Activated effector memory CD4-positive, alpha-beta T cell treated with anti-CD3 and anti-CD28 coated beads, Interleukin-2, amount 50 U/mL, for 16 hours (primary cell): ENCODE measurements at places on chromosomes 16 and 17.

- no peak for DNase-seq
Measured at GRCh38 chr17:1154704-1155103, 25.1 kb downstream of the ABR start.

- DNase-seq, result peak; percentile 72
Measured at GRCh38 chr17:82231562-82232321, 2.9 kb downstream of the SLC16A3 start.

GRCh38 chr17:2688351-2689342 is 22.9 kb downstream of the CLUH start:
- DNase-seq, result no peak

DNA sequence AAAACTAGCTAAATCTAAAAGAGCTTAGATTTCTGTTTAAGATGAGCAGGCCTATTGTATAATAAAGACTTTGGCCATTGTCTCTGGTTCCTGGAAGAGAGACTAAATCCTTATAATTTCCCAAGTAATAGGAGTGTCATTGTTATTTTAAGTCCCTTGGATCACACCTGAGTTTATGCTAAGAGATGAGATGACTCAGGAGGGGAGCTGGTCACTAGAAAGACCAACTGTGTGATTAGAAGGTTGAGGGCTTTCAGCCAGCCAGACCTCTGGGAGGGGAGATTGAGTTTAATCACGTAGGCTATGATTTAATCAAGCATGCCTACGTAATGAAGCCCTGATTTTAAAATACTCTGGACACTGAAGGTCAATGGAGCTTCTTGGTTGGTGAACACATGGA is 156.9 kb upstream of the C17orf78 start:
- no peak for DNase-seq

GRCh38 chr16:60648290-60648689 is 1387.9 kb downstream of the CDH8 start:
- DNase-seq, result no peak

DNA sequence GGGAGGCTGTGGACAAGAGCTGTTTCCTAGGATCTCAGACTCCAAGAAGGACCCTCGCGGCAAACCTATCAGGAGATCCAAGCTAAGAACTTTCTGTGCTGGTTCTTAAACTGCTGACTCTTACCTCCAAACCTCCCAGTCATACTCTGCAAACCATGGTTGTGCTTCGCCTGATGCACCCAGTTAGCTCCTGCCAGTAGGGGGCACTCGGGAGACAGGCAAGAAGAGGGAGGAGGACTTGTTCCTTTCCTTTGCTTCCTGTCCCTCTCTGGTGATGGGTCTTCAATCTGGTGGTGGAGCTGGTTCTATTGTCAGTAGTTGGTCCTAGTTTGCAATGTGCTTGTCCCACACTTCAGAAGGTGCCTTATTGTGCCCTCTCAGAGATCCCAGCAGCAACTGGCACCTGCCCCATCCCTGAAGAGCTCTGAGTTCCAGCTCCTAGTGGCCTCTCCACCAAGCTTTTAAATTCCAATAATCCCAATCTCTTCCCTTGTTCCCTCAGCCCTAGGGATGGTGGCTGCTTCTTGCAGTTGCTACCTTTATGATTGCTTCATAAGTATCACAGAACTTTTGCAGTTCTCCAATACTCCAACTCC is 113.5 kb upstream of the RPL38 start:
- DNase-seq, result peak; percentile 71

GRCh38 chr17:72394531-72394930 is 273.7 kb downstream of the SOX9 start:
- DNase-seq, result no peak

DNA sequence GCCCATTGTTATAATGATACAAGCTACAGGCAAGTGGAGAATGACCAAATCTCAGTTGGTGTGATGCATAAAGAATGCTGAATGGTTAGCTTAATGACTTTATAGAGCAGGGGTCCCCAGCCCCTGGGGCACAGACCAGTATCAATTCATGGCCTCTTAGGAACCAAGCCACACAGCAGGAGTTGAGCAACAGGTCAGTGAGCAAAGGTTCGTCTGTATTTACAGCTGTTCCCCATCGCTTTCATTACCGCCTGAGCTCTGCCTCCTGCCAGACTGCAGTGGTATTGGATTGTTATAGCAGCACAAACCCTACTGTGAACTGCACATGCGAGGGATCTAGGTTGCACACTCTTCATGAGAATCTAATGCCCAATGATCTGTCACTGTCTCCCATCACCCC is 114.0 kb upstream of the ZFHX3 start:
- DNase-seq, result no peak

- no peak for DNase-seq
Measured at GRCh38 chr17:77428749-77429368, 288.1 kb downstream of the SEC14L1 start.

DNA sequence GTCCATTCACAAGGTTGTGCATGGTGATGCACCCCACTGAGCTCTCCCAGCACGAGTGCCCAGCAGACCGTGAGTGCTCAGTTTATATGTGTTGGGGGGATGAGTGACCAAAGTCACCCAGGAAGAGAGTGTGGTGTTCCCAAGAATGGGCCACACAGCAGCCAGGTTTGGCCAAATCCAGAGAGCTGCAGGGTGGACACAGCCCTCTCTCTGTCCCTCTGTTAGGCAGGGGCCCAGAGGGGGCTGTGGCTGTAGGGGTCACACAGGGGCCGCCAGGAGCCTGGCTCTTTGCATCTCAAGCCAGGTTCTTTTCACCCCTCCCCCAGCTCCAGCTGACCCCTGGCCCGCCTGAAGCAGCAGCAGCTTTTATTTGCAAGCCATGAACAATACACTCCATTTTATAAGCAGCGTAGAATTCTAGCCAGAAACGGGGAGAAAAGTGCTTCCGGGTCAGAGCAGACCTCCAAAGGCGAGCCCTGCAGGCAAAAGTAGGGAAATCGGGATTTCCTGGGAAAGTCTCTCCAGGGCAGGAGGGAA is 13.3 kb downstream of the COTL1 start:
- no peak for DNase-seq

GRCh38 chr17:27888945-27889344 is 4.2 kb downstream of the LYRM9 start:
- DNase-seq, result no peak

- no peak for DNase-seq
Measured at GRCh38 chr16:3086596-3087242, 12.4 kb downstream of the ZSCAN10 start.

DNA sequence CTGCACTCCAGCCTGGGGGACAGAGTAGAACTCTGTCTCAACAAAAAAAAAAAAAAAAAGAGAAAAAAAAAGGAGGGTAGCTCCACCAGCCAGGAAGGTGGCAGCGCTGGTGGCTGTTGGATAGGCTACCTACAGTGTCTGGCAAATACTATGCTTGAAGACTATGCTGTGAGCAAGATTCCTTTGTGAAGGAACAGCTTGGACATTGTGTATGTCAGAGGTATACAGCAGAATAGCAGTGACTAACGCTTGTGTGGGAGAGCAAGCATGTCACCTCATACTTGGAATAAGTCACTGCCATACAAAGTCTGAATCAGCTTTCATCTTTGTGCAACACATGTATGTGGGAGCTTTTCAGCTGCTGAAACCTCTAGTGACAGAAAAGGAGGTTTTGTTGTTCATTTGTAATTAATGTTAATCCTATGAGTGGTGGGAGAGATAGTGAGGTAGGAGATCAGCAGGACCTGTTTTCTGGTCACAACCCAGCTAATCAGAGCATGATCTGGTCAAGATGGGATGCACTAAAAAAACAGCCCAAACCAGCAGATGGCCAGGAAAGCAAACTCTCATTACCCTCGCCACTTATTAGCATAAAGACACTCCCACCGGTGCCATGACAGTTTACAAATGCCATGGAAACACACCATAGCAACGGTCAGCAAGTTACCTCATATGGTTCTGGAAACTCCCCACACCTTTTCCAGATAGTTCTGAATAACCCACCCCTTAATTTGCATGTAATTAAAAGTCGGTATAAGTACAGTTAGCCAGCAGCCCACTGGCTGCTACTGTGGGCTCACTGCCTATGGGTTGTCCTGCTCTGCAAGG is 6.8 kb upstream of the ITGAD start:
- no peak for DNase-seq

DNA sequence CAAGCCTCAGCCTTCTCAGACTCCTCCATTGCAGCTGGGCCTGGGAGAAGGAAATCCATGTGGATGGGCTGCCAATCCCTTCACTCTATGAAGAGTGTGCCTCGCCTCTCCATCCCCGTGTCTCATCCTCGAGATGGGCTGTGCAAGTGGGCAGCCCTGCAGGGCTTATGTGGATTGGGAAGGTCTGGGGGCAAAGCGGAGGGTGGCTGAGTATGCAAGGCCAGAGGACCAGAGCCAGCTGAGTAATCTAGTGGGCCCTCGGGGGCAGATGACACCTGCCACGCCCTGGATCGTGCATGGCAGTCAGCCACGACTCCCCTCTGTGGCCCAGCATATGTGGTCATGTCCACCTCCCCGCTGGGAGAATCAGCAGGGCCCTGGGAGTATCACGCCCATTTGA is 78.9 kb downstream of the IRX5 start:
- DNase-seq, result no peak

- no peak for DNase-seq
Measured at GRCh38 chr16:21593530-21594289, 5.7 kb upstream of the METTL9 start.

- no peak for DNase-seq
Measured at GRCh38 chr16:89855986-89856385, 17.4 kb upstream of the TCF25 start.

DNA sequence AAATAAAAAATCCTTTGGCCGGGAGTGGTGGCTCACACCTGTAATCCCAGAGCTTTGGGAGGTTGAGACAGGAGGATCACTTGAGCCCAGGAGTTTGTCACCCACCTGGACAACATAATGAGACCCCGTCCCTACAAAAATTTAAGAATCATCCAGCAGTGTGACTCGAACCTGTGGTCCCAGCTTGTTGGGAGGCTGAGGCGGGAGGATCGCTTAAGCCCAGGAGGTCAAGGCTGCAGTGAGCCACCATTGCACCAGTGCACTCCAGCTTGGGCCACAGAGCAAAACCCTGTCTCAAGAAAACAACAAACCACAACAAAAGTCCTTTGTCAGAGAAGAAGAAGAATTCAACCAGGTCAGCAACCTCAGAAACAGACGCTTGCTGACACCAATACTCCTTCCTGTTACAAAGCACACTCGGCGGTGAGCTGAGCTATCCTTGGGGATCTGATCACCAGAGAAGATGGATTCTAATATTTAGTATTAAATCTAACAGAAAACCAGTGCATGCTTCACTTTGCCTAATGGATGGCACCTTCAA is 12.9 kb upstream of the PVALEF start:
- DNase-seq, result no peak

DNA sequence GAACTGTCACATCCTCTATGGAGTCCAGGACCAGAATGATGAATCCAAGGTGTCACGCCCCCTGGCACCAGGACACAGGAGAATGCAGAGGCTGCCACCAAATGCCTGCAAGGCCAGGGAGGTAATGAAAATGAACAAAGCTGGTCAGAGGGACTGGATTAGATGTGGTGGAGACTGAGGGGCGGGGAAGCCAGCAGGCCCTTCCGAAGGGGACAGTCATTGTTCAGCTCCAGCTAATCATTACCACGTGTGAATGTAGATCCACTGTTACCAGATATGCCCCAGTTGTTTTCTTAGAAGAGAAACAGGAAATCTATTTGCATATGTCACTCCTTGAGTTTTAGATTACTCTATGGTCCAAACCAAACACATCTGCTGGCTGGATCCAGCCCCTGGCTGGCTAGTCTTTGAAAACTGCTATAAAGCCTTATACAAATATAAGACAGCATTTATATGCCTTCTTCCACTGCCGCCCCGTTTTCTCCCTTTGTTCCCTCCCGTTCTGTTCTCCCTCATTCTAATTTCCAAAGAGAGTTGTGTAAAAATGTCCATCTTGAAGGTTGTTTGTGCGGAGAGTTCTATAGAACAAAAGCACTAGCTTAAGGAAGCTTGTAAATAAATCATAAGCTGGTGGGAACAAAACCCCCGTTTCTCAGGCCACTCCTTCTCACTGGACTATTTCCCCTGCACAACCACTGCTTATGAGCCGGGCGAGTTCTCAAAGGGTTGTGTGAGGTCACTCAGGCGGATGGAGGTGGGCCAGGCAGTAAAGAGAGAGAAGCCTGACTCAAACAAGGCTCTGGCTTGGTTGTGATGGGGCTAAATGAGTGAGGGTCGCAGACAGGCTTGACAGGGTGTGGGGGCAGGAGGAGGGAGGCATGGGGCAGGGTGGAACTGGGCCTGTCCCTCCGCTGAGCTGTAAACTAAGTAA is 14.2 kb downstream of the CRYM start:
- DNase-seq, result no peak

- DNase-seq, result no peak
Measured at GRCh38 chr16:57372372-57373116, at the start of gene CX3CL1. Gene CX3CL1, plus strand, starts transcription at chr16:57372490. Its CDS starts 79 bp downstream, at chr16:57372569.

- DNase-seq, result no peak
Measured at GRCh38 chr16:79839466-79840341, 239.2 kb upstream of the MAF start.

- DNase-seq, result no peak
Measured at GRCh38 chr16:27505297-27506236, 44.1 kb downstream of the GTF3C1 start.

GRCh38 chr16:59635674-59636073 is 901.6 kb upstream of the GOT2 start:
- no peak for DNase-seq

GRCh38 chr16:85055493-85056210 is 28.1 kb downstream of the KIAA0513 start:
- peak; percentile 85 for DNase-seq

DNA sequence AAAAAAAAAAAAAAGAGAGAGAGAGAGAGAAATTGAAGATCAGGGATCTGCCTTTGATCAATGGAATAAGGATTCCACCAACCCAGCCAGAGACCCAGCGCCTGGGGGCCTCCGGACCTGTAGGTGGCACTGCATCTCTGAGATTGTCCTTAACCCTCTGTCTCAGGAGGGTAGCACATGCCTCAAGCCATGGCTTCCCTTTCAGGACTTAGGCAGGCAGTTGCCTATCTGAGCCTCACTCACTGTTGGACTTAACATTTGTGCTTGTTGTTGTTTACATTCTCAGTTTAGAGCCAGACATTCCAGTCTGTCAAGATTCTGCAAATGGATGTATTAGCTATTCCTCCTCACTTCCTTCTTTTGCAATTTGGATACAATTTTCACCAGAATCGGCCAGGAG is 5.1 kb upstream of the SCNN1B start:
- no peak for DNase-seq

- DNase-seq, result no peak
Measured at GRCh38 chr16:17105239-17105797, 365.4 kb downstream of the XYLT1 start.

GRCh38 chr16:56321571-56321970 is 103.8 kb downstream of the AMFR start:
- no peak for DNase-seq

- no peak for DNase-seq
Measured at GRCh38 chr16:22397931-22398330, 23.5 kb upstream of the CDR2 start.

DNA sequence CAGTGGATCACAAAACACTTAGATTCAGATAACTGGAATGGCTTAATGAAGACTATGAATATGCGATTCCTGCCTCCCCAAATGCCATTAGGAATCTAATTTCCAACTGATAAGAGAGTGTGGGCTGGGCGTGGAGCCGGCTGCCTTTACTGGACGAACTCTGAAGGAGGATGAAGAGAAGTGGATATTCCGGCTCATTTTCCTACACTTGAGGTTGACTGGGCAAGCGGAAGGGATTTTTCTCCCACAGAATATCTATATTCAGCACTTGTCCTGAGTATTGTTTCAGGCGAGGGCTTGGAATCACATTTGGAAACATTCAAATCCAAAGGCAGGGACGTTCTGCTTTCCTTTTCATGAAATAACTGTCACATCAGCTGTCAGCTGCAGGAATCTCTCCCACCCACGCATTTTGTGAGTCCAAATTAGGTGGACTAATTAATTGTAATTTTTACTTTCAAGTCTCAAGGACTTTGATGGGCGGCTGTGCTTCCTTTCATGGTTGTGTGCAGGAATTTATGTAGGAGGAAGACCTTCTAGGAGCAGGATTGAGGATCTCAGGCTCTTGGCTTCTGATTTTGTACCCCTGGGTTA is 138.5 kb downstream of the PITPNC1 start:
- no peak for DNase-seq
